Neuronal stem cell (in vitro differentiated cells): ENCODE measurements at places on chromosomes 13 and 19.

DNA sequence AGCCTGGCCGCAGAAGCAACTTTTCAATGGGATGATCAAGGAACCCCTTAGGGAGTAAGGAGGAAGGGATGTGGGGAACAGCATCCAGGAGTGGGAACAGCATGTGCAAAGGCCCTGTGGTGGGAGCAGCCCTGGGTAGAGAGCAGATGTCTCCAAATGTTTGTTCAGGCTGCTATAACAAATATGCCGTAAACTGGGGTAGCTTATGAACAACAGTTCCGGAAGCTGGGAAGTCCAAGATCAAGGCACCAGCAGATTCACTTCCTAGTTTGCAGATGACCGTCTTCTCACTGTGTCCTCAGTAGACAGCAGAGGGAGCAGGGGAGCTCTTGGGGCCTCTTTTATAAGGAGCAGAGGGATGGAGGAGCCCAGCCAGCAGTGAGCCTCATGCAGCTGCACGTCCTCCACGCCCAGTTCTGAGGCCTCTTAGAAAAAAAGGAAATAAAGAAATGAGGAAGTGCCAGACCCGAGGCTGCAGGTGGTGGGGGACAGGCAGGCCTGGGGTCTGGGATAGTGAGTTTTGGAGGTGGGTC is 4.2 kb upstream of the LRRC25 start:
- DNase-seq = no peak

GRCh38 chr13:92172191-92172590 is 773.8 kb downstream of the GPC5 start:
- DNase-seq = no peak

- no peak for DNase-seq
These were observed 677 bp upstream of the LRCH1 start for GRCh38 chr13:46552303-46552682.

DNA sequence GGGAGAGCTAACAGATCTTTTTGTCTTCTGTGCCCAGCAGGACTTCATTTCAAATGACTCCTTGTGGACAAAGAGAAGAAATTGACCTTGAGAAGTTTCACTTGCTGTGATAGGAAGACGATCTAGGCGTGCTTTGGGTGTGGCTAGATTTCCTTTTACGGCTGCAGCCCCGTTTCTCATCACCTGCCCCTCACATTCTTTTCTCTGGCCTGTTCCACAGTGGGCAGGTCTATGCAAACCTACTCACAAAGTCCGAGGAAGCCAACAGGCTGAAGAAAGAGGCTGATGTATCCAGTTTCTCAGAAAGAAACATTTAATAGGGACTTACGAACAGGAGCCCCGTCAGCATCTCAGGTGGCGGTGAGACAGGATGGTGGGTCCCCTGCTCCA is 231.8 kb downstream of the FGF9 start:
- no peak for DNase-seq

DNA sequence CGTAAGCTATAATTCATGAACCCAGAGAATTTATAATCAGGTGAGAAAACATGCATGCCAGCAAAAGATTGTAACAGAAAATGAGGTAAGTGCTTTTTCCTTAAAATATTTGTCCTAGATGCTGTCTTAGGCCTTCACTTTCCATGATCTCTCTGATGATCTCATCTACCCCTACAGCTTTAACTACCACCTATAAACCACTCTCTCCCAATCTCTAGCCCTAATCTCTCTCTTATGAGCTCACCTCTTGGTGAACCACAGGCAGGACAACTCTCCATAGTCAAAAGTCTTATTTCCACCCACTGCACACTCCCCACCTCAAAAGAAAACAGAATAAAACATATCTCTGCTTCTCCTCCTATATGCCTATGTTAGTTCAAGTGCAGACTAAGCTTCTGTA is 137.1 kb downstream of the SLC7A1 start:
- no peak for DNase-seq

GRCh38 chr19:1896508-1896907 is 8.7 kb upstream of the ADAT3 start:
- DNase-seq = no peak

- no peak for DNase-seq
These were observed 73.0 kb downstream of the IPO5 start for GRCh38 chr13:98026457-98026857.

GRCh38 chr19:4326837-4327251 is 11.8 kb downstream of the STAP2 start:
- peak; percentile 64 for DNase-seq

DNA sequence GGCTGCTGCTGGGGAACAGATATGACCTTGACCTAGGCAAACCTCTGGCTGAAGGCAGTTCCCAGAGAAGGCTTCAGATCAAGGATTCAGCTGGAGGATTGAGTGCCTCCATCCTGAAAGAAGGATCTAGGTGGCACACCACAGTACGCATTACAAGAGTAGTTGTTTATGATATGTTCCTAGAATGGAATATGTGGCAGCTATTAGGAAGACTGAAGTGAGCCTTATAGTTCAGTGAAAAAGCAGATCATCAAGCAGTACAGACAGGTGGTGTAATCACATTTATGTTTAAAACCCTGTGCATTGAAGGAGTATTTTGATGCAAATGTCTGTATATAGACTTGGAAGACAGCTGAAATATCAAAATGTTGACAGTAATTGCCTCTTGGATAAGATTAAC is 116.0 kb downstream of the ZAR1L start:
- no peak for DNase-seq

DNA sequence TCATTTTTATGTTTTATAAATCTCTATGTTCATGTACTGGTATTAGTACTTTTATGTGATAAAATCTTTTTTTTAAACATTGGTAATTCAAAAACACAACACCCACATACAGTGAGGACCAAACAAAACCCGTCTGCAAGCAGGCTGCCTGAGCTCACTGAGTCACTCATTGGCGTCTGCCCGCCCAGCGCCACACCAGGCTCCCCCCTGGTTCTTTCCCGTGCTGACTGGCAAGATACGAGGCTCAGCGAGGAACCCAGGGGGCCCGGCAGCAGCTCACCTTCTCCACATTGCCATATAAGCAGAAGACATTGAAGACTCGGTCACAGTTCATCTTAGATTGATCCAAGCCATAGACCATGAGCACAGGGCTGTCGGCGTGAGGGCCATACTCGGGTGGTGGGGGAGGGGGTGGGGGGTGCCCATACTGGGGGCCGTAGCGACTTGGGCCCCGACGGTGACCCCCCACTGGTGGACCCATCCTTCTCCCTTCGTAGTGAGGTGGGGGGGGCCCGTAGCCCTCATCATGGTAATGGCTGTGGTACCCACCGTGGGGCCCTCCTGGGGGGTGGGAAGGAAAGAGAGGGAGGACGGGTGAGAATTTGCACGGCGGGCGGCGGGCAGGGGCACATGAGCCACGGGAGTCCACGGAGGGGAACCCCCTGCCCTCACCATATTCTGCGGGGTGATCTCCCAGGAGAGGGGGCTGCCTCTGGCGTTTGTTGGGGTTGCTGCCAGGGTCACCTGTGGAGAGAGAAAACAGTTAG is 8.4 kb upstream of the ECH1 start:
- DNase-seq = no peak

DNA sequence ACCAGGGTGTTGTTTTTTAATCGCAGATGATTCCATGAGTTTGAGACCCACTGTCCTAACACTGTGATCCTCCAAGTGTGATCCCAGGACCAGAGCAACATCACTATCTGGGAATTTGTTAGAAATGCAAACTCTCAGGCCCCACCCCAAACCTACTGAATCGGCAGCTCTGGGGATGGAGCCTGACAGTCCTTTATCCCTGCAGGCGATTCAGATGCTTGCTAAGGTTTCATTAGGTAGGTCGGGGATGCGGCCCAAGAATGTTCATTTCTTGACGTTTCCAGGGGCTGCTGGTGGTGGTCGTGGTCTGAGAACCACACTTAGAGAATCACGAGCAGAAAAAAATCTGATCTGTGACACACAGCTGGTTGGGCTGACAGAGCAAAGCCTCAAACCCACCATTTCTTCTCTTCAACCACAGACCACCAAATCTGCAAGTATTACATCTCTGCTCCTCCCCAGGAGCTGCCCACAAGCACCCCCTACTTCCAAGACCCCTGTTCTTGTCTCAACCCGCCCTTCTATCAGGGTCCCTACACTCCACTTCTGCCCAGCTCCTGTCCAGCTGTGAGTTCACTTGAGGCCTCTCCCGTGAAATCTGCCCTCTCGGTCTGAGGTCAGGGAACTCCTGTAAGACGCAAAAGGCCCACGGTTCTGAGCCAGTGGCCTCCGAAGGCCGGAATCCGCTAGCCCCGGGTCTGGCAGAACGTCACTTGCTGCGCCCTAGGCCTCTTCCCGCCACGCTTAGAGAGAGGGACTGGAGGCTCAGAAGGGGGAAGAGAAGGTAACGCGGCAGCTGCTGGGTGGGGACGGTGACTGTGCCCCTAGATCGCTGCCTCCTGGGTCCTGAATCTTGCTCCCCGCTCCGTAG is 1.1 kb upstream of the FARP1 start:
- peak; percentile 39 for DNase-seq

DNA sequence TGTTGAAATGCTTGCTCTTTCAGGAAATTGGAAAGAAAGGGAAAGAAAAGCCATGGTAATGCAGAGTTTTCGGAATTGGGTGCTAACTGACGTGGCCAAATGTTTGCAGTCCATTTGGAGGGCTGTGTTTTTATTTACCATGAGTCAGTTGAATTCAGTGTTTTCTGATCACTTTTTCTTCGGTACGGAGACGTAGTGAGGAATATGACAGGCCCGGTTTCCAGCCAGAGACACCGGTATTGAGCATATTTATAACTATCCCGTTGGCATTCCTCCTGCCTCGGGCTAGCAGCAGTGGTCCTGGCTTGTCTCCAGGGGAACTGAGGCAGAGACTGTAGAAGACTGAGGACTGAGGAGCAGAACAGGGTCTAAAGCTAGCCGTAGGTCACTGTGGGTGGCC is 1.0 kb downstream of the CDC16 start:
- DNase-seq = no peak

- no peak for DNase-seq
These were observed at the start of gene KHSRP for GRCh38 chr19:6424195-6424938. Gene KHSRP, minus strand, starts transcription at chr19:6424811. Its CDS starts 110 bp downstream, at chr19:6424701.

- no peak for DNase-seq
These were observed 226.5 kb downstream of the MYO16 start for GRCh38 chr13:108855737-108856387.

DNA sequence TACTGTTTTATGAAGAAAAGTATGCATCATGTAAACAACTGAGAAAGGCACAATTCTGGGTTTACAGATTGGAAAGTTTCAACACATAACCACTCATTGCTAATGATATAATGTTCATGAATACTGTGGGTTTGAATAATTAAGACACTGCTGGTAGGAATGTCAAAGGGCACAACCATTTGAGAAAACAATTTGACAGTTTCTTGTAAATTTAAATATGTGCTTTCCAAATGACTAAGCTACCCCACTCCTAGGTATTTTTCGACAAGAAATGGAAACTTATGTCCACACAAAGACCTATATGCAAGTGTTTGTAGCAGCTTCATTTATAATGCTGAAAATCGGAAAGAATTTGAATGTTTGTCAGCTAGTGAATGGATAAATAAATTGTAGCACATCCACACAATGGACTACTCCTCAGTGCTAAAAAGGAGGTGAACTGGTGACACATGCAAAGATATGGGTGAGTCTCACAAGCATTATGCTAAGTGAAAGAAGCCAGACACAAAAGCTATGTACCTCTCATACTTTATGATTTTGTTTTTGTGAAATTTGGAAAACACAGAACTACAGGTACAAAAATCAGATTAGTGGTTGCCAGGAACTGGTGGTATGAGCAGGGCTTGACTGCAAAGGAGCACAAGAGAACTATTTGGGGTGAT is 44.8 kb upstream of the FLT1 start:
- no peak for DNase-seq

DNA sequence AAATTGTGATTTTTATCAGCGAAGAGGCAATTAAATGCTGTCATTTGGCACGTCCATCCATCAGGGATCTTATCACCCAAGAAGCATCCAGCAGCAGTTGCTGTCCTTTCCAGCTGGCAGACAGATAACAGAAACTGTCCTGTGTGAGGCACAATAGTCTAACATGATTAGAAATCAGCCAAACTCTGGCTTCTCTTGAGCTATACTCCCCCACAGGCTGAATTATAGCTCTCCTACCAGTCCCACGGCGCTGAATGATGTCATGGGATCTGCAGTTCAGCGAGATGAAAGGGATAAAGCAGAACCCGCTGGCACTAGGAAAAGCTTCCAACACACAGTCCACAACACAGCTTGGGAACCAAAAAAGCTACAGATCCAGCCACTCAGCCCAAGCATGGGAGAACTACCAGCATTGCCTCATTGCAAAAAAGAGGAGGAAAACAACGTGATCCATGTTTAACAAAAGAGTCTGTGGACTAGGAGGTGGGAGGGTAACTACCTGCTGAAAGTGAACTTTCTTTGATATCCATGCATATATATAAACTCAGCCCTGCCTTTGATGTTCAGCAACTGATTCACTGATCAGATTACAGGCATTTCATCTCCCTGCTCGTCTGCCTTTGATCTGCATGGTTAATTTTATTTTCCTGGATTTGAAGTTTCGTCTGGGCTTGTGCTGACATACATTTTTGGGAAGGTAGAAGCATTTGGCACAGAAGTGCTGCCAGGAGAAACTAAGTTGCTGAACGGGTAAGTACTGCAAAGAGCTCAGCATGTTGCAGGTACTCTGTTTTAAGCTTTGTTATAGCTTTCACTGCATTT is at the start of gene TNFRSF19:
TSS of gene TNFRSF19 (plus strand) at position 314 of the 822 bp plus-strand sequence. CDS start 19,772 bp downstream, outside the sequence.
- DNase-seq = no peak

DNA sequence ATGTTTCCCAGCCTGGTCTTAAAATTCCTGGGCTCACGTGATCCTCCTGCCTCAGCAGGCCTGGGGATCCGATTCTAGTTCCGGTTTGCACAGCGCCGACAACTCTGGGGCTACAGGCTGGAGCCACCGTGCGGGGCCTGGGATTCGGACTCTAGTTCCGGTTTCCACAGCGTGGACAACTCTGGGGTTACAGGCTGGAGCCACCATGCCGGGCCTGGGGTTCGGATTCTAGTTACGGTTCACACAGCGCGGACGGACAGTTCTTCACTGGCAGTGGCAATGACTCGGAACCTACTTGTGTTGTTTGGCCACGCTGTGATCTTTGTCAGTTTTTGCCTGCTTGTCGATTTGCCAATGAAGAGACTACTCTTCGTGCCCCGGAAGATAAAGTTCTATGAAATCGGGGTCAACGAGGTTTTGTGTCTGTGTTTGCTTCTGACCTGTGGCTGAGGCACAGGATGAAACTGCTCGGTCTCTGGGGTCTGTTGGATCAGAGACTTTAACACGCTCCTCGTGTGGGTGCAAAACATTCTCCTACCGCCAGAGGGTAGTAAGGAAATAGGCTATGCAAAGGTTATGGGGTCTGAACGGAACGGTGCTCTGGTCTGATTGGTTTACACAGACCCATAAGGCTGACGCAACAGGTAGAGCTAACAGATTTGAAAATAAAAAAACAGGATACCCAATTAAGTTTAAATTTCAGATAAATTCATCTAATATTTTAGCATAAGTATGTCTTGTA is 12.1 kb upstream of the ZSCAN1 start:
- DNase-seq = peak; percentile 33

- peak; percentile 67 for DNase-seq
These were observed 1.1 kb upstream of the ERF start for GRCh38 chr19:42255766-42256745.
